ENCODE measurements at places on chromosomes 7 and 10. TPM values are rescaled to one million over a fixed set of nuclear protein-coding genes. Genes with fewer than 3 reads are reported as not detected.
A peak's percentile ranks its signal among the peaks of the same experiment; 100 is the strongest.

DNA sequence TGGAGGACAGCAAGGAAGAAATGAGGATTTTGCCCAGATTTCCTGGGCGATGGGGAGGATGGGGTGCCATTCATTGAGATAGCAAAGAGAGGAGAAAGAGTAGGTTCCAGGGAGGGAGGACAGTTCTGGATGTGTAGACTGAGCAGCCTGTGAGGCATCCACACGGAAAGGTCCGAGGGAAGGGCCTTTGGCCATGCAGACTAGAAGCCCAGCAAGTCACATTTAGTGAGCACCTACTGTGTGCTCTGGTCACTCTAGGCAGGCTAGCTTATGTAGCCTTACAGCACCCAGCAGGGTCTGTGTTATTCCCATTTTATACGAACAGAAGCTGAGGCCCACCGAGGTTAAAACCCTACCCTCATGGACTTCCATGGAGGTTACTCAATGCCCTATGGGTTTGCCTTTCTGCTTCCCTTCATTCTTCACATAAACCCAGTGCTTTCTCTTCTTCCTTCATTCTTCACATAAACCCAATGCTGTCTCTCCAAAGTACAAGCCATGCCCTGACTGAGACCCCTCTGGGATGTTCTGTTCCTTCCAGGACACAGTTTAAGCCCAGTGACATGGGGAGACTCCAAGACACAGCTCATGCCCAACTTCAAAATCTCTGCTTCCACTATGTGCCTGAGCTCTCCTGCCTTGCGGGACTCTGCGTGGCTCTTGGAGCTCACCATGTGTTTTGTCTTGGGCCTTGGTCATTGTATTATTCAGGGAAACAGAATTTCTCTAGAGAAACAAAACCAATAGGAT, 13.7 kb downstream of the IL2RA start:
- peak overlapping the region; percentile 49 for H3K27ac ChIP-seq
- peaks cover 56% of the 10 kb centered on the region for H3K36me3 ChIP-seq
- no peaks in the 10 kb centered on the region for H3K27me3 ChIP-seq
- peak overlapping the region; percentile 13 for H3K4me3 ChIP-seq
- peaks cover 82% of the 10 kb centered on the region for H3K4me1 ChIP-seq

The MTURN gene
- 9.7 TPM for total RNA-seq

DNA sequence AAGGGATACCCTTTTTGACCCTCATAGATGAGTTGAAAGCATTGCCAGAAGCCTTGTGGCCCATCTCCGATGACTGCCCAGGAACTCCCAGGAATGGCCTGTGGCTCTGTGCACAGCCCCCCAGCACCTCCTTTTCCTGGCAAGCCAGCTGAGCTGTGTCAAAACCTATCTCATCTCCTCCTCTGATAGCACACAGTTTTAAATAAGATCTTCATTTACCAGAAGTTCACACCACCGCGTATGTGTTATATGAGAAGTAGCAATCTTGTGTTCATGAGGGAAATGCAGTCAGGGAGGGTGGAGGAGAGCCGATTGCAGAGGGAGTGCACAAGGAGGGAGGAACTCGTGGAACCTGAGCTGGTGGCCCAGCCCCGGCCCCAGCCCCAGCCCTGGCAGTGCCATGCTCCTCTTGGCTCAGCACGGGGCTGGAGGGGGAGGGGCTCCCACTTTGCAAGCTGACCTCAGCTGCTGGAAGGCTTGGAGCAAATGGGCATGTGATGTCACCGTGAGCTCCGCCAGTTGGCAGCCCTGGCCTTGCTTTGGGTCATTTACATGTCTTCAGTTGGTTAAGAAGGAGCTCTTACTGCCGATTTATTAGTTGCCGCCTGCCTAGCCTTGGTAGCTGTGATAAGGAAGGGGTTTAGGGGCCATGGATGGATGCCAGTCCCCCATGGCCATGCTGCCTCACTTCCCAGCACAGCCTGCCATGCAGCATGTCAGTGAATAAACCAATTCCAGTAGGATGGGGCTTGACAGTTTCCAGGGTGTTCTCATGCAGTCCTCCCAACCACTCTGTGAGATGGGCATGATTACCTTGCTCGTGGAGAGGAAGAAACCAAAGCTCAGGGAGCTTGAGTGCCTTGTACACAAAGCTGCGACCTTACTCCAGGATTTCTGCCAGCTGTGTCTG, 20.0 kb downstream of the UNC5B start:
- H3K27ac ChIP-seq: no peak overlapping the region
- no peak overlapping the region for H3K4me3 ChIP-seq
- no peaks in the 10 kb centered on the region for H3K4me1 ChIP-seq

DNA sequence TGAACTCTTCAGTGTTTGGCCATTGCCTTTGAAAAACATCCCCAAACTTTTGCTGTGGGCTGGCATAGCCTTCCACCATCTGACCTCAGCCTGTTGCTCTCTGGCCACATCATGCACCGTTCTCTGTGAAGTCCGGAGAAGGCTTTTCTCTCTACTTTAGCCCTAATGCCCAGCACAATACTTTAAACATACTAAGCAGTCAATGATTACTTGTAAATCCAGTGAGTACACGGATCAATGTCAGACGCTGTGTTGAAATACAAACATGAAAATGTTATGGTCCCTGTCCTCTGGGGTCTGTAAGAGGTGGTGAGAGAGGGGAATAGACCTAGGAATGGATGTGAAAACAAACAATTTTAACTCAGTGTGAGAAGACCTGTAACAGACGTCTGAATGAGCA, 297.9 kb downstream of the PLXDC2 start:
- no peaks in the 10 kb centered on the region for H3K27me3 ChIP-seq
- H3K4me3 ChIP-seq: no peak overlapping the region
- no peaks in the 10 kb centered on the region for H3K36me3 ChIP-seq

The TBATA gene
- total RNA-seq: not detected

- H3K4me3 ChIP-seq: no peak overlapping the region
- H3K27ac ChIP-seq: no peak overlapping the region
- DNase-seq: no peak
- no peaks in the 10 kb centered on the region for H3K27me3 ChIP-seq
- no peaks in the 10 kb centered on the region for H3K4me1 ChIP-seq
- no peaks in the 10 kb centered on the region for H3K36me3 ChIP-seq
Observed at GRCh38 chr7:19851504-19851903, 78.1 kb upstream of the TMEM196 start.

The OR9A2 gene
- total RNA-seq: not detected

- no peak overlapping the region for H3K4me3 ChIP-seq
- no peaks in the 10 kb centered on the region for H3K36me3 ChIP-seq
- no peak for DNase-seq
- no peak overlapping the region for H3K27ac ChIP-seq
Observed at GRCh38 chr10:77111611-77112550, 525.7 kb downstream of the KCNMA1 start.

DNA sequence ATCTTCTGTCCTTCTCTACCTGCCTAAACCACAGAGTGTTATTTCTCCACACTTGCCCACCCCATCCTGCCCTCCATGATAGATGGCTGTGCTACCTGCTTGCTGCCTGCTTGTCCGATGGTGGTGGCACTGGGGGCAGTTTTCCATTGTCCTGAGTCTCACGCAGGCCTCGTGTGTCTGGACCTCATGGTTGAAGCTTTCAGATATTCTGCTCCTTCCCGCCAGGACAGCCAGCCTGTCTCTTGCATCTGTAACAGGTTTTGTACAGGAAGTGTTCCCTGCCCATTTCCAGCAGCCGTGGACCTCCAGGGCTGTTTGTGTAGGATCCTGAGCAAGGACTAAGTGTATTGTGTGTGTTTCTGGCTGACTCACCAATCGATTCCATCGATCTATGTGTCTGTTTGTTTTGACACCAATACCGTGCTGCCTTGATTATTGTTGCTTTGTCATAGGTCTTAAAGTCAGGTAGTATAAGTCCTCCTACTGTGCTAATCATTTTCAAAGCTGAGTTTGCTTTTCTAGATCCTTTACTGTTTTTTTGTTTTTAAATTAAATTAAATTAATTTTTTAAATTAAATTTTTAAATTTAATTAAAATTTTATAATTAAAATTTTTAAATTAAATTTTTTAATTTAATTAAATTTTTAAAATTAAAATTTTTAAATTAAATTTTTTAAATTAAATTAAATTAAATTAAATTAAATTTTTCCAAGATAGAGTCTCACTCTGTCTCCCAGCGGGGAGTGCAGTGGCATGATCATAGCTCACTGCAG, 8.5 kb downstream of the IL15RA start:
- no peak overlapping the region for H3K27ac ChIP-seq
- H3K27me3 ChIP-seq: no peaks in the 10 kb centered on the region
- no peak for DNase-seq

- no peak overlapping the region for H3K4me3 ChIP-seq
- H3K27me3 ChIP-seq: peaks cover 7% of the 10 kb centered on the region
- no peak for DNase-seq
- H3K4me1 ChIP-seq: no peaks in the 10 kb centered on the region
Observed at GRCh38 chr10:70078329-70078728, 25.7 kb downstream of the MACROH2A2 start.

- H3K27me3 ChIP-seq: no peaks in the 10 kb centered on the region
- H3K4me3 ChIP-seq: no peak overlapping the region
- no peak for DNase-seq
Observed at GRCh38 chr7:100192969-100193368, 15.3 kb downstream of the STAG3 start.

The IGFBP1 gene
- not detected for total RNA-seq

The VSIR gene
- 125 TPM for total RNA-seq

- no peak for DNase-seq
- H3K27me3 ChIP-seq: peaks cover 5% of the 10 kb centered on the region
- no peaks in the 10 kb centered on the region for H3K36me3 ChIP-seq
Observed at GRCh38 chr7:18157233-18157632, 129.6 kb upstream of the PRPS1L1 start.

DNA sequence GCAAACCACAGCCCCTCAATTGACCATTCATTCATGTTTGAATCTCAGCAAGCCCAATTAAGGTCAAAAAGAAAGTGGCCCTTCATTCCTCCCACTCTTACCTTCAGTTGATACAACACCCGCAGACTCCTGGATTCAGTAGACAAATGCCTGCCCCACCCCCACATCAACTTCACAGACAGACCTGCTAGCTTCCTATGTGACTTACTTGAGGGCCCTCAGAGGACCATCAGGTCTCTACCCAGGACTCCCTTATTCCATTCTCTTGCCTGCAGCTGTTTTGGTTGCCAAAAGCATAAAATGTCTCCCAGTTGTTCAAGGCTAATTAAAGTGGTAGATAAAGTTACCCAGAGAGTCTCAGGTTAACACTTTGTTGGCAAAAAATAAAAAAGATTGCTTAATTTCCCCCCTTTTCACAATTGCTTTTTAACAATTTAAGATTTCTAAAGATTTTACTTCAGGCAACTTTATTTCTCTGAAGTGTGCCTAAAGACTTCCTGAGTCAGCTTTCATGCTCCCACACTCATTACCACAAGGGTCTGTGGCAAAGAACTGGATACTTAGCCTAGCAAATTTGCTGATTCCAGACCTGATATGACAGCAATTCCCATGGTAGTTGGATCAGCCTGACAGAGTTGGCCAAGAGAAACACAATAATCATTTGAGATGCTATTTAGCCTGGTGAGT, 3.3 kb upstream of the MTERF1 start:
- peaks cover 2% of the 10 kb centered on the region for H3K36me3 ChIP-seq
- no peak overlapping the region for H3K4me3 ChIP-seq
- H3K27ac ChIP-seq: no peak overlapping the region
- no peaks in the 10 kb centered on the region for H3K27me3 ChIP-seq
- H3K4me1 ChIP-seq: peaks cover 19% of the 10 kb centered on the region

DNA sequence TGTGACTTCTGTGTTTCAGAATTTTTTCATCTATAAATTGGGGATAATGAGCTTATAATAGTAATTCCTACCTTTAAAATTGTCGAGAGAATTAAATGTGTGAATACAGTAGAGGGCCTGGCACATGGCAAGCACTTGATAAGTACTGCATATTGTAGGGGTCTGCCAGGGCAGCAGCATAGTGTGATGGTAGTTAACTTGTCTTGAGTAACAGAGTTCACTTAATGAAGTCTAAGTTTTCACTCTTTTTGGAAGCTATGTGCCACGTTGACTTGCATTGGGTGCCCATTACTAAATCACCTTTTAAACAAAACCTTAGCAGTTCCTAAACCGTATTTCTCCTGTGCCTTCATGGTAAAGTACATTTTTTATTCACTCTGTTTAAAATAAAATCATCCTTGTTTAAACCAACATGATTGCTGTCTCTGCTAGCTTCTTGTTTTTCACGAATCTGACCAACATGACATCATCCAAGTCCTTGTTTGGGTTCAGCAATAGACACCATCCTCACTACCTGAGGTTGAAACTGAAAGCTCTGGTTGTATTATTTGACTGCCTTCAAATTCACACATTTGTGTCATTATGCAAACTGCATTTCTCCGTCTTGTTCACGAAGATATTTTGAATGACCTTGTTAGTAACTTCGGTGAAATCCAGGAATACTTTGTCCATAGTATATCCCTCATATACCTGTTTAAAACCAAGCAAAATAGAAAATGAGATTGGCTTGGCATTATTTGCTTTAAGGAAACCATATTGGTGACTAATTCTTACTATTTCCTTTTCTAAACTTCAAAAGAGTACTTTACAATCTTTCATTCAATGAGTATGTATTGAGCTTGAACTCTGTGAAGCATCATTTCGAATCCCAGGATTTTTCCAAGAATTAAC, 340.2 kb downstream of the SUGCT start:
- H3K27me3 ChIP-seq: peaks cover 3% of the 10 kb centered on the region
- peak overlapping the region; percentile 82 for H3K27ac ChIP-seq
- peak overlapping the region; percentile 49 for H3K4me3 ChIP-seq
- no peaks in the 10 kb centered on the region for H3K36me3 ChIP-seq
- DNase-seq: no peak

The GSAP gene
- 8.3 TPM for total RNA-seq

GRCh38 chr10:27745732-27746396, at the start of gene MKX:
MKX (minus strand) TSS chr10:27745819; CDS start chr10:27743415, 2,404 bp downstream.
- peak within 1 kb of the TSS; percentile 79 for H3K4me3 ChIP-seq
- peak within 1 kb of the TSS; percentile 38 for H3K27ac ChIP-seq
- DNase-seq: peak; percentile 57
- H3K36me3 ChIP-seq: no peaks in the 10 kb centered on the region
- H3K4me1 ChIP-seq: peaks cover 19% of the 10 kb centered on the region
